ENCODE measurements at places on chromosomes 6 and 20. TPM values are rescaled to one million over a fixed set of nuclear protein-coding genes. Genes with fewer than 3 reads are reported as not detected.

The MYCT1 gene
- total RNA-seq: 3.9 TPM

The RFX6 gene
- 0.66 TPM for total RNA-seq

The TULP4 gene
- total RNA-seq: 92.3 TPM

The BPIFB2 gene
- not detected for total RNA-seq

The ECT2L gene
- total RNA-seq: not detected

The LY6G6D gene
- not detected for total RNA-seq

The TNFRSF21 gene
- total RNA-seq: 24.6 TPM

The NKX2-2 gene
- total RNA-seq: 9.6 TPM

The OLIG3 gene
- total RNA-seq: not detected

The TP53TG5 gene
- total RNA-seq: not detected

The PGC gene
- 91.1 TPM for total RNA-seq

The OR2J3 gene
- not detected for total RNA-seq

The BAG2 gene
- total RNA-seq: 3.0 TPM

The CEP43 gene
- 11.4 TPM for total RNA-seq

The SALL4 gene
- total RNA-seq: 5.9 TPM

The TFAP2C gene
- 2.3 TPM for total RNA-seq

The MEP1A gene
- not detected for total RNA-seq

The GPR63 gene
- 2.3 TPM for total RNA-seq

The DEFB132 gene
- not detected for total RNA-seq

The MYL9 gene
- 16.9 TPM for total RNA-seq

The MRPS10 gene
- total RNA-seq: 14.0 TPM

The SPDEF gene
- not detected for total RNA-seq

The FOXC1 gene
- 2.0 TPM for total RNA-seq

The DDO gene
- total RNA-seq: not detected

The ENPP1 gene
- total RNA-seq: 16.2 TPM

The APCDD1L gene
- total RNA-seq: not detected

The MOCS1 gene
- total RNA-seq: 21.1 TPM

The CALHM4 gene
- not detected for total RNA-seq

The TREM2 gene
- total RNA-seq: 3.6 TPM

The PACRG gene
- total RNA-seq: 10.9 TPM

The SIRPD gene
- total RNA-seq: not detected

The CAGE1 gene
- not detected for total RNA-seq

The PTCRA gene
- not detected for total RNA-seq

The MACROD2 gene
- 21.8 TPM for total RNA-seq

The TP53INP2 gene
- total RNA-seq: 12.2 TPM

The ADAM33 gene
- total RNA-seq: 29.0 TPM

The SLPI gene
- total RNA-seq: 34.0 TPM

The COL21A1 gene
- 1.3 TPM for total RNA-seq

The RPP40 gene
- 7.8 TPM for total RNA-seq

The FILIP1 gene
- total RNA-seq: 3.0 TPM

The KIAA0408 gene
- total RNA-seq: 1.3 TPM

The EEF1A2 gene
- 23.1 TPM for total RNA-seq

The MUCL3 gene
- total RNA-seq: 0.52 TPM

The KCNK15 gene
- 1.8 TPM for total RNA-seq

The ADGRB3 gene
- 1.3 TPM for total RNA-seq

Measured in body of pancreas (tissue), 4 donors.